ENCODE measurements at places on chromosomes 2 and 18.

- DNase-seq = no peak
Measured at GRCh38 chr2:98114643-98115330, 27.8 kb downstream of the VWA3B start.

GRCh38 chr2:2877427-2877826, 500.2 kb downstream of the EIPR1 start:
- DNase-seq = no peak

- DNase-seq = no peak
Measured at GRCh38 chr2:233082222-233082930, 22.2 kb downstream of the INPP5D start.

DNA sequence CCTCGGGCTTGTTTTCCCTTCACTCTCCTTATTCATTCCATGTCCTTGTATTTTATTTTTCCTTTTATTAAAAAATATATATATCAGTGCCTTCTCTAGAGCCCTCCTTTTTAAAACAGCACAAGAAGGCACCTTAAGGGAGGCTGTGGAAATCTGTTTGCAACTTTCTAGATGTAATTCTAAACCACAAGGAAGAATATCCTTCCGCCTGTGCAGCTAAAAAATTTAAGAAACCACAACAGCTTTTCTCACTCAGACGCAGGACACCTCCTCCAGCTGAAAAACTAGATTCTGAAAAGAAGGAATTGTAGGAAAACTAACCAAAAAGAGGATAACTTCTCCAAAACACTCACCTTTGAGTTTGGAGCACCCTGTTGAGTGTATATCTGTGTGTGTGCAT, 142.2 kb downstream of the BCL11A start:
- DNase-seq = no peak

GRCh38 chr2:196783431-196784094, 15.9 kb downstream of the GTF3C3 start:
- no peak for DNase-seq

DNA sequence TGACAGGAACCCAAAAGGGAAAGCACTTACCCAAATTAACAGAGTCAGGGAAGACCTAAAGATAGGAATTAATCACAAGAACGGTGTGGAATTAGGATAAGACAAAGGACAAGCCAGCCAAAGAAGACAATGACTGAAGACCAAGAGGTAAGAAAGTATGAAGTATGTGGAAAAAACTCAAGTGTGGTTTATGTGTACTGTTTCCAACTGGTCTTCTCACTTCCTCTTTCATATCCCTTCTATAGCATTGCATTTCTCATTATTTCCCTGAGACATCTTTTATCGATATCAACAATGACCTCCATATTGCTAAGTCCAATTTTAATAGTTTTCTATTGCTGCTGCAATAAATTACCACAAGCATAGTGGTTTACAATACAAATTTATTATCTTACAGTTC, 313.5 kb upstream of the SLC39A10 start:
- DNase-seq = no peak

DNA sequence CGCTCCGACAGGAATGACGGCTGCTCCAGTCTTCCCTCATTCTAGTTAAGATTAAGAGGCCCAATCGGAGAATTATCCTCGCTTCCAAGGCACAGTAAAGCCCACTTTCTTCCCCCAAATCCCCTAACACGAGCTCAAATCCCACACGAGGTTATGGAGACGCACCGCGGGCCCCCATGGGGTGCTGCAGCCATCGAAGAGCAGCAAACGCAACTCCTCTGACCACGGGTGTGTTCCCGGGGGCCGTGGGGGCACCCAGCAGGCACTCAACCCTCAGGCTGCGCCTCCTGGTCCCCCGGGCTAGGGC, 446 bp downstream of the COPS9 start:
- no peak for DNase-seq

GRCh38 chr2:30708491-30709290, 98.6 kb downstream of the CAPN13 start:
- DNase-seq = no peak

DNA sequence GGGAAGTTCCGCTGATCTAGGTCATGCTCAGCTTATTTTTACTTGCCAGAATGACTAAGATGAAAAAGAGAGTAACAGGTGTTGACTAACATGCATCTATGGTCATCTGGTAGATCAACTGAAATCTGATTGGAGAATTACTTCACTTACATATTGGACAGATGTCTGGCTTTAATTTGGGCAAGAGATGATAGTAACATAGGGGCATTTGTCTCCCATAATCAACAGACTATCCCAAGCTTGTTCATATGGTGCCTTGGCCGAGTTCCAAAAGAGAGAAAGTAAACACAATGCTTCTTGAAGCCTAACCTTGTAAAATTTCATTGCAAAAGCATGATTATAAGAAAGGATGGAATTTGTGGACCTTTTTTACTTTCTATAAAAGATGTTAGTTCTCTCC, 503.7 kb downstream of the ADCYAP1 start:
- no peak for DNase-seq

- no peak for DNase-seq
Measured at GRCh38 chr2:123448801-123449200, 576.3 kb upstream of the CNTNAP5 start.

DNA sequence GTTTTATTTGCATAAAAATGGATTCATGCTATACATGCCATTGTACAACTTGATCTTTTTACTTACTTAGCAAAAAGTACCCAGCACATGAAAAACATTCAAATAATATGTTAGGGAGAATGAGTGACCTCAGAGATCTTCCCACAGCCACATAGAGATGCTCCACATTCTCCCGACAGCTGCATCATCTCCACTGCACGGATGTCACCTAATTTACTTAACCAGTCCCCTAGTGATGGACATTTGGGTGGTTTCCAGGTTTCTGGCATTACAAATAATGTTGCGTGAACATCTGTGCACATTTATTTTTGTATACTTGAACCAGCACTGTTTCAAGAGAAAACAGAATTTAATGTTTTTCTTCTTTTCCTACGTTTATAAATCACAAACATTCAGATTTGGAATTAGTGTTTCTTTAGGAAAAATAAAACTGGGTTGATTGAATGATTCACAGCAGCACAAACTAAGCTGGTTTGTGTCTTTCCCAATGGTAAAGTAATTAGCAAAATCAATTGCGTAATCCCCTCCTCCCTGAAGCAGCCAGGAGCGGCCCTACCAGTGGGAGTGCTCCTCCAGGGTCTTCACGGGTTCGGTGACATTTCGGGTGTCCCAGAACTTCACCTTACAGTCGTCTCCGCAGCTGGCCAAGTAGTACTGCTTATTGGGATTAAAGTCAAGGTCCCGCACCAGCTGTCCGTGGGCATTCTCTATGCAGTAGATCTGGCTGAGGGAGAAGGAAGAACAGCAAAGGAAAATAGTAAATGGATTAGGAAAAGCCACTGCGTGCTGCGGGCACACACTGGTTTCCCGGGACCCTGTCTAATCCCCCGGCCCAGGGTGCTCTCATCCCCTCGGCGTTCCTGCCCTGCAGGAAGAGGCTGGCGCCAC, 183.9 kb downstream of the EIPR1 start:
- no peak for DNase-seq

GRCh38 chr2:176128982-176129796, at the start of gene HOXD8:
TSS of gene HOXD8 (plus strand) at chr2:176129705. CDS start at chr2:176130367, 662 bp downstream.
- DNase-seq = no peak

- DNase-seq = no peak
Measured at GRCh38 chr18:616380-616995, 19.7 kb downstream of the CLUL1 start.

DNA sequence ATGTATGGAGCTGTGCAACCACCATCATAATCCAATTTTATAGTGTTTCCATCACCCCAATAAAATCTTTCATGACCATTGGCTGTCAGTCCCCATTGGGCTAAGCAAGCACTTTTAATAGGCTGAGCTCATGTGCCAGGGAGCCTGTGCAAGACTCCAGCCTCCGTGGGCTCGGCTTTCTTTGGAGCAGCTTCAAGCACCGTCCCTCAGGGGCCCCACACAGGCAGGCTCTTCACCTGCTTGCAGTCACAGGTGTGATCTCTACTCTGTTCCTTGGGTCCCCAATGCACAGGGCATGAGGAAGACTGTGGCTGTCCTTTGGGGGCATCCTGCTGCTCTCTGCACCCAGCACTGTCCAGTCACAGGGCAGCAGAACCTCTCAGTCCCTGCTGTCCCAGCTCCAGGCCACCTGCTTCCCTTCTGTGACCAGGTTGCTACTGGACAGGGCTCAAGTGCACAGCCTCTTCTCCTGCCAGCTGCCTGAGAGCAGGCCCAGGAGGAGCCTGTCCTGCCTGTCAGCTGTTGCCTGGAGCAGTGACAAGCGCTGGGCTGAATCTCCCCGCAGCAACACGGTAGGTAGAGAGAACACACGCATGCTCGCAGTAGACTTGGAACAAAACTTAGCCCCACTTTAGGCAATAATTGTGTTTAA, 40.7 kb upstream of the TMEM131 start:
- no peak for DNase-seq

GRCh38 chr2:19036091-19036490, 322.3 kb downstream of the OSR1 start:
- no peak for DNase-seq

DNA sequence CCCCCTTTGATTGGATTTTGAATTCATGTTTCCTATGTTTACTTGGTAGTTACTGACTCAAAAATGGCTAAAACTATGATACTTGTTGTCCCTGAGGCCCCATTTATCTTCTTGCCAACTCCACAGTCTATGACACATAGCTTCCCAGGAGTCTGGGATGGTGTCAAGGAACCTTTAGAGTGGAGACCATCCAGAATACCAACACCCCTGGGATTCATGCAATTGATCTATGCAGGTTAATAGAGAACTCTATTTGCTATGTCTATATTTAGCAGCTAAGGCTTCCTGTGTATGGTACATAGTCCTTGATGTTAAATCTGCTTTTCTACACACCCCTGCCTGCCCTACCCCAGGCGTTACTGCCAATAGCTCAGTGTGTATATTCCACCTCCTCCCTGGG, 218.5 kb upstream of the HDAC4 start:
- no peak for DNase-seq

DNA sequence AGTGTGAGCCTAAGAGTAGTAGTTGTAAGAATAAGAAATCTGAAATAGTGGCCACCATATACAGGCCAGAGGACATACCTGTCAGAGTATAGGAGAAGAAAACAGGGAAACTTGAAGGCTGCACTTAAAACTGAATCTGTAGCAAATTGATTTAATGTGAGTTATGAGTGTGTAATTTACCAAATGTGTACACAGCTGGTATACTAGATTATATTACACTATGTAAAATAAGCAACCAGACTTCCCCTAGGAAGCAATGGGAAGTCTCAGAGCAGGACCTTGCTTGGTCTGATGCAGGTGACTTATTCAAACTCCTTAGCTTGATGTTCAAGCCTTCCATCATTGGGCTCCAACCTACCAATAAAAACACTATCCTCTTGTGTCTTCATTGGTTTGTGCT, 17.3 kb upstream of the EPC2 start:
- DNase-seq = no peak

- DNase-seq = no peak
Measured at GRCh38 chr18:61602836-61603235, 269.6 kb downstream of the CDH20 start.

DNA sequence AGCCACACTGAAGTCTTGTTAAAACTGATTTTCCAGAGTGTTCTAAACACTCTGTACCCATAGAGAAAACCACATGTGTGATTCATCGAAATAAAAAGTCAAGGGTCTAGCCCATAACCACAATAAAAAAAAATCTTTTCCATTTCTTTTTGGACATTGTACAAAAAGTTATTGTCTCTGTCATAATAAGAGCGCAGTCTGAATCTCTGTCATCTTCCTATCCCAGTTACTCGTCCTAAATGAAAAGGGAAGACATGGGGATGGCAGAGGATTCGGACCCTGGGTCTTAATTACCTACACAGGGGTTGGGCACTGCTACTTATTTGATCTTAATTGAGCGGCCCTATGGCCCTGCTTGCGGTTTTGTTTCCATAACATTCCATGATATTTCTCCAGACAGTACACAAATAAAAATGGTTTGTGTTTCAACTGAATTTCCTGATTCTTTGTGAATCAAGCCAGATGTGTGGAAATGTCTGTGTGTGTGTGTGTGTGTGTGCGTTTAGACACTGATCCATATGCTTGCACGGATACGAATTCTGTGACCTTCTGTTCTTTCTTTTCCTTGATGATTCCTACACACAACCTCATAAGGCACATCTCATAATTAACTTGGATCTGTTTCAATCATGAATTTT, 133.4 kb upstream of the SPATS2L start:
- DNase-seq = no peak

- DNase-seq = no peak
Measured at GRCh38 chr2:206540757-206541156, 97.4 kb downstream of the ADAM23 start.

DNA sequence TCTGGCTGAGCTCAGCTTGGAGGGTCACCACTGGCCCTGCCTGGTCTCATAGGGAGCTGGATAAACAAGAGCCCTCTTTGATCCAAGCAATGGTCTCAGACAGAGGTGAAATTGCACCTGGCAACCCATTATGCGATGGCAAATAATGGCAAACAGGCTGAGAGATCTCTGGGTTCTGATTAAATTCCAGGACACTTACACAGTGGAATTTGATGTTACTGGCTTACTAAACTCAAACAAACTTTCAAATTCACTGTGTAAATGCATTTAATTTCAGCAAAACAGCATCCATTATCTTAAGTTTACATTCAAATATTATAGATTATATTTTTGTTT, 19.5 kb upstream of the STAT4 start:
- DNase-seq = no peak

DNA sequence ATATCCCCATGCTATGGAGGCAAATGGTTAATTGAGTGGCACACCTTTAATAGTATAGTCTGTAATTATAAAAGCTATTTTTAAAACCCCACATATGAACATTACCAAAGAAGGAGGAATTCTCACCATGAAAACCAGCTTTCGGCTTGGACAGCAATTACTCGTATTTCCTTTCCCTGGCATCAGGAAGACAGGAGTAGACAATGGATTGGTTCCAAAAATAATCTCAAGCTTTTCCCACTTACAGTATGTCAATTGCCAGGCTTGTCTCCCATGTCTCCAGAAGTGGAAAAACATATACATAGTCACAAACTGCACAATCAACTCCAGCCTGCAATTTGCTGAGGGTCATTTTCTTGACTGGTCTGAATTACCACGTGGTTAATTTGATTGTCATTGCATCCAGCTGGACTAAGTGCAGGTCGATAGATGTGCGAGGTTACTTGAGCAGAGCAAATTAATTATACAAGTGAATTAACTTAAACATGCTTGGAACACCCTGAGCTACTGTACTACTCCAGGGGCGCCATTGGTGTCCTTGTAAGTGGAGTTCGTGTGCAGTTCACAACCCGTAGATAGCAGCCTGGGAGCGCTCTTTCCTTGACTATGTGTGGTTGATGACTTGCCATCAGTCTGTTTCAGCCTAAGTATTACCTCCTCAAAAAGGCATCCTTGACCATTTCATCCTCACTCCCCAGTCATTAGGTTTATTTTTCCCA, 124.3 kb upstream of the PELI1 start:
- DNase-seq = no peak

GRCh38 chr2:111121028-111121827, 514 bp downstream of the BCL2L11 start:
- no peak for DNase-seq

All from NK-92 treated with Interleukin-12 subunit alpha and Interleukin-12 subunit beta, amount 100 ng/mL, for 24 hours (cell line).